ENCODE measurements at places on chromosomes 1 and 21.

DNA sequence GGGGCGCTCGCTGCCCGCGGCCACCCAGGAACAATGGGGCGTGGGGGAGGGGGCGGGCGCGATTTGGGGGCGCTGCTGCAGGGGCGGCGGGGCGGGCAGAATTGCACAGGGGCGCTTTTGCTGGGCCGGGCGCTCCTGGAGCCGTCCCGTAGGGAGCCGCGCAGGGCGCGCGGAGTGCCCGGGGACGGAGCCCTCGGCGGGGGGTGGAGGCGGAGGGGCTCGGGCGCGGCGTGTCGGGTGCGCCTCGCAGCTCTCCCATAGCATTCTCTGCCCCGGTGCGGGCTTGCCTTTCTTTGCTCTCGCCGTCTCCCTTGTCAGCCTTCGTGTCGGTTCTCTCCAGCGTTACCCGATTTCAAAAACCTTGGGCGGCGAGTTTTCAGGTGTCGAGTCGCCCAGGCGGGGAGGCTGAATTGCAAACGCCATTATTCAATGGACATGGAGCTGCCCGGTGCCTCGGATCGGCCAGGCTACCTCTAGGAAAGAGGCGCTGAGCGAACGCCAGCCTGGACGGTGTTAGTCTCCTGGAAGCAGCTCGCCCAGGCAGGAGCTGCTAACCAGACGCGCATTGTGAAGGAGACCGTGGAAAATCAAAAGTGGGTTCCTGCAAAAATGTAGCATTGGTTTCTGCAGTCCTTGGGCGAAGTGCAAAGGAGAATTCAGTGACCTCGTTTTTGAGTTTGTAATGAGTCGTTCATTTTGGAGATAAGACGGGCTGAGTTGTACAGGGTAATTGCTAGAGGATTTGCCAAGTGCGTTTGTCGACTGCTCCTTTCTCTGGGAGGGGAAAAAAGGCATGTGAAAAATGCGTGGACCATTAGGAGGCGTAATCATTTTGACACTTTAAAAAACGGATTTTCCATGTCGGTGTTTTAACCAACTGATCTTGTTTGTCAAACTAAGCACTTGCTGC is 626 bp downstream of the CXADR start:
- peak overlapping the region; percentile 99 for H3K4me3 ChIP-seq
- H3K4me1 ChIP-seq = peaks cover 11% of the 10 kb centered on the region
- DNase-seq = peak; percentile 71
- no peaks in the 10 kb centered on the region for H3K27me3 ChIP-seq
- peak overlapping the region; percentile 60 for H3K27ac ChIP-seq

- H3K36me3 ChIP-seq = no peaks in the 10 kb centered on the region
- H3K4me3 ChIP-seq = no peak overlapping the region
- no peak for DNase-seq
- no peak overlapping the region for H3K27ac ChIP-seq
- no peaks in the 10 kb centered on the region for H3K27me3 ChIP-seq
Measured at GRCh38 chr1:86641318-86641717, 63.1 kb upstream of the SH3GLB1 start.

DNA sequence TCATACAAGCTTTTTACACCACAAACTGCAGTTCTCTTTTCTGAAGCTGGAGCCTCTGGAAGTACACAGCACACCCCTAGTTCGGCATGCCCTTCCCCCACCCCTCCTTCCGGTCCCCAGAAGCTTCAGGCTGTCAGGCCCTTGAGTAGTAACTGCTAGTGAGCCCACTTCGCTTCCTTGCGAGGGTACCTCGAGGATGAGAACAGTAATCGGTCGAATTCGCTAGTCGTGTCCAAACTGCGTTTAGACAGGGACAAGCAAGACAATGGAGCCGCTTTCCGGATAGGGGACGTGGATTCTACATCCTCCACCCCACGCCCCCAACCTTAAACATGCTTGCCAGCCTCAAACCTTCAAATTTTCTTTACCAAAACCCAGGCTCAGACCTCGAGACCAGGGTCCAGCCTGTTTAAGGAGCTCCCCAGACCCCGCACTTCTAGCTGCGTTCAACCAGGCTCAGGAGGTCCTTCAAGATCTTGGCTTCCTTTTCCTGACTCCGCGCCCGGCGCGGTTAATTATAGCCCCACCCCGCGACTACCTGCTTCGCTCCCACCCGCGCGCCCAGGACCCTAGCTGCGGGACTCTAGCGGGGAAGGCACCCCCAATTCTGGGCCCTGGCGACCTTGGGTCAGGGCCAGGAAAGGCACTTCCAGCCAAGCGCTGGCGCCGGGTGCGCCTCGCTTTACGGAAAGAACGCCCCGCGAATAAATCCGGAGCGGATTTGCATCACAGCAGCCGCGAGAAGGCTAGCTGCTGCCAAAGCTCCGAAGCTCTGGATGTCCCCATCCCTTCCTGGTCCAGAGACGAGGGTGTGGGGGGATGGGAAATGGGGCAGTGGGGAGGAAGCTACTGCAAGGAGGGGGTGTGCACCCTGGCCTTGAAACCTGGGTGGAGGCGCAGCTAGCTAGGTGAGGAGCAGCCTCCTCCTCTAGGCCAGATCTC is 8.1 kb upstream of the TSPAN1 start:
- DNase-seq = peak; percentile 33
- H3K27ac ChIP-seq = no peak overlapping the region
- H3K4me3 ChIP-seq = peak overlapping the region; percentile 26
- H3K4me1 ChIP-seq = peaks cover 2% of the 10 kb centered on the region
- H3K27me3 ChIP-seq = peaks cover 22% of the 10 kb centered on the region
- no peaks in the 10 kb centered on the region for H3K36me3 ChIP-seq

DNA sequence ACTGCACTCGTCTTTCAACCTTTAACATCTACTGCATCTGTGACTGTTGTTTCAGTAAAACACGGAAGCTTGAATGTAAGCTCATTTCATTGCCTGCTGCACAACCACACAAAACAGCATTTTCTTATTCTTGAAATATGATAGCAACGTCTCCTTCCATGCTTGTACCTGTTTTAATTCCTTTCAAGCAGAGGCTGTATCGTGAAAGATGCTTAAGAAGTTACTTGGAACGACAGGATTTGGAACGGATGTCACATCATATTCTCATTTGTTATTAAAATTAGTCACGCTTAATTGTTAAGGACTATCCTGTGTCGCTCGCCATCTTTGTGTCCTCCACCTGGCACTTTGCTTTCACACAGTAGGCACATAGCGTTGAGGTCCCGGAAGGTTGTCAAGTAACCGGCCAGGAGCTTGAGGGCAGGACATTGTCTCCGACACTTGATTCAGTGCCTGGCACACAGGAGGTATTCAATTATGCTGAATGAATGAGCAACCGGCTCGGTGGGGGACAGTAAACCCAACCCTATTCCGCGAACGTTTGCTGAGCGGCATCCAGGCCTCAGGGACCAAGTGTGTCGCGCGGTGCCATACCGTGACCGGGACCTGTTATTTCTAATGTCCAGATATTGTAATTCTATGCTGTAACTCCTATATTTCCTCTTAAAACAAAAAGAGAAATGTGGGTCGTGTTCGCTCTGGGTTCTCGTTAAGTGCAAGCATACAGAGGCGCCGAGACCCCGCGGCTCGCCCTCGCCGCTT is 499 bp upstream of the SH3GLB1 start:
- peaks cover 13% of the 10 kb centered on the region for H3K4me1 ChIP-seq
- H3K27ac ChIP-seq = no peak overlapping the region
- DNase-seq = peak; percentile 73
- H3K36me3 ChIP-seq = no peaks in the 10 kb centered on the region
- H3K27me3 ChIP-seq = no peaks in the 10 kb centered on the region

- peaks cover 5% of the 10 kb centered on the region for H3K4me1 ChIP-seq
- no peak overlapping the region for H3K4me3 ChIP-seq
- no peaks in the 10 kb centered on the region for H3K27me3 ChIP-seq
- no peak for DNase-seq
Measured at GRCh38 chr1:10220200-10220599, 9.8 kb downstream of the KIF1B start.

- no peak overlapping the region for H3K27ac ChIP-seq
- H3K27me3 ChIP-seq = no peaks in the 10 kb centered on the region
- H3K36me3 ChIP-seq = no peaks in the 10 kb centered on the region
- H3K4me1 ChIP-seq = no peaks in the 10 kb centered on the region
- H3K4me3 ChIP-seq = no peak overlapping the region
- DNase-seq = no peak
Measured at GRCh38 chr1:98702976-98703375, 41.5 kb downstream of the SNX7 start.

- no peak for DNase-seq
- H3K4me1 ChIP-seq = peaks cover 33% of the 10 kb centered on the region
- peak overlapping the region; percentile 4 for H3K4me3 ChIP-seq
- H3K27me3 ChIP-seq = no peaks in the 10 kb centered on the region
- H3K36me3 ChIP-seq = peaks cover 5% of the 10 kb centered on the region
Measured at GRCh38 chr1:244456586-244456985, 4.5 kb upstream of the CATSPERE start.
